Epithelial cell of esophagus (primary cell): ENCODE measurements at places on chromosomes 4 and X.

DNA sequence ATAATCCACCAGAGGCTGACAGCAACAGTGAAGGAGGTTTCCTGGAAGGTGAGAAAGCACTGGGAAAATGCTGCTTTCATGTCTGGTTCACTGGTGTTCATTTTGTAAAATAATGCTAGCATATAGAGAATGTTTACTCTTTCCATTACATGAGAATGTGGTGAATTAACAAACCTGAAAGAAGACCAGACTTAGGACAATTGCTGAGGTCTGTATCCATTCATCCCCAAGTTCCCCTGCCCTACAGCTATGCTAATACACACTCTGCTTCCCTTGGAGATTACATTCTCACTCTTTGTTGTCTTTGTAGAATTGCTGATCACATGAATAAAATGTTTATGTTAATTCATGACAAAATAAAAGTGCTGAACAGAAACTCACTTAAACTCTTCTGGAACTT, 99.5 kb downstream of the ARHGAP6 start:
- DNase-seq, result no peak

GRCh38 chr4:77044461-77045150, 31.2 kb downstream of the CCNI start:
- peak; percentile 38 for DNase-seq

DNA sequence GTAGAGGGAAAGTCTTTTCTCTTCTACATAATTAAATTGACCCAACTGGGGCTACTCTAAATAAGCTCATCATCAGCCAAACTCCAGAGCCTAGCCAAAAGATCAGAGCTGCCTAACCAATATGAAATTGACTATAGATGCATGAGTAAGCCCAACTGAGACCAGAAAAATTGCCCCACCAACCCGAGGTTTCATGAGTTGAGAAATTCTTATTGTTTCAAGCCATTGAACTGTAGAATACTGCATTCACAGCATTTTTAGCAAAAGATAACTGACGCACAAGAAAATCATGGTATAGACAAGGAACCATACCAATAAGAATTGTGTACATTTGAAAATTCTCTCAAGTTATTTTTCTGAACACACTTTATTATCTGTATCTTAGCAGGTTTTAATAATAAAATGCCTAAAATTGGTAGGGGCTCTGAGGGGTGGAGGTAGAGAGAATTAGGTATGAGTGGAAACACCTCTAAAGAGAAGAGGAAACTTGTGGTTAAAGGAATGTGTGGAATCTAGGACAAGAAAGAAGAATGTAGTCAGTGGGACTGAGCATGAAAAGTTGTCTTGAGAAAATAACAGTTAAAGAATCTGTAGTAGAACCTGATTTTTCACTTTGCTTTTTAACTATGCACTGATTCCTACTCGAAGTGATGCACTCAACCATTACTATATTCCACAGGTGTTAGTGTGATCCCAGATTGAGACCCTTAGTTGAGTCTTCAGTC, 200.9 kb upstream of the PPP1R2C start:
- DNase-seq, result no peak

- DNase-seq, result peak; percentile 10
Measured at GRCh38 chrX:102745857-102746584, 25.5 kb downstream of the GPRASP3 start.

DNA sequence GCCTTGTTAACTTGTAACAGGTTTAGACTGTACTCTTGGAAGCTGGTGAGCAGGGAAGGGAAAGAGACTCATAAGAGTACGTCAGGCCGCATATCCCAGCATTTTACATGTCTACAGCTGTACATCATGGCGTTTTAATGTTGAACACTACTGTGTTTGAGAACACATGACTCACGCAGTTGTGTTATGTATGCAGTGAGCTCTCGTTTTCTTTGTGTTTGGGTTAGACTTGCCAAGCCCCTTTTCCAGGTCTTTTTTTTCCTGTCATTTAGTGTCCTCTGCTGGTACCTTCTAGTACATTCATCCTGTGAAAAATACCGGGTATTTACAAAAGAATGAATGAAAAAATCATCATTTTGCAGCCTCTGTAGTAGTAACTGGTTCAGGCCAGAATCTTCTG, 35.3 kb downstream of the SMS start:
- DNase-seq, result peak; percentile 35

GRCh38 chrX:44228621-44229020, 114.9 kb downstream of the EFHC2 start:
- DNase-seq, result no peak

DNA sequence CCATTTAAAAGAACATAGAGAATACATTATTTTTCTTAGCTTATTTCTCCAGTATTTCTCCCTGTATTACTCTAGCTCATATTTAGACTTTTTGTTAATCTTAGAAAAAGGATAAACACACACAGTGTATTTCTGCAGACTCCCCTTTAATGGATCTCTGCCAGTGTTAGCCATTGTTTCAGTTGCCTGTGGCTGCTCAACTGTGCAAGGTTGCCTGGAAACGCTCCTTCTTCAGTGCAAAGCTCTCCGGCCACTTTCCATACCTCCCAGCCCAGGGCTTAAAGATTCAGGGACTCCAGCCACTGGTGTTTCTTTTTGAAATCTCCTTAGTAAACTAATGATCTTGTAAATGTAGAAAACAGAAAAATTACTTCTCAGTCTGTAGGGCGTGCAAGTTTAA, 104.9 kb downstream of the SLIT2 start:
- no peak for DNase-seq

GRCh38 chrX:3589474-3589873, 124.0 kb downstream of the PRKX start:
- no peak for DNase-seq

DNA sequence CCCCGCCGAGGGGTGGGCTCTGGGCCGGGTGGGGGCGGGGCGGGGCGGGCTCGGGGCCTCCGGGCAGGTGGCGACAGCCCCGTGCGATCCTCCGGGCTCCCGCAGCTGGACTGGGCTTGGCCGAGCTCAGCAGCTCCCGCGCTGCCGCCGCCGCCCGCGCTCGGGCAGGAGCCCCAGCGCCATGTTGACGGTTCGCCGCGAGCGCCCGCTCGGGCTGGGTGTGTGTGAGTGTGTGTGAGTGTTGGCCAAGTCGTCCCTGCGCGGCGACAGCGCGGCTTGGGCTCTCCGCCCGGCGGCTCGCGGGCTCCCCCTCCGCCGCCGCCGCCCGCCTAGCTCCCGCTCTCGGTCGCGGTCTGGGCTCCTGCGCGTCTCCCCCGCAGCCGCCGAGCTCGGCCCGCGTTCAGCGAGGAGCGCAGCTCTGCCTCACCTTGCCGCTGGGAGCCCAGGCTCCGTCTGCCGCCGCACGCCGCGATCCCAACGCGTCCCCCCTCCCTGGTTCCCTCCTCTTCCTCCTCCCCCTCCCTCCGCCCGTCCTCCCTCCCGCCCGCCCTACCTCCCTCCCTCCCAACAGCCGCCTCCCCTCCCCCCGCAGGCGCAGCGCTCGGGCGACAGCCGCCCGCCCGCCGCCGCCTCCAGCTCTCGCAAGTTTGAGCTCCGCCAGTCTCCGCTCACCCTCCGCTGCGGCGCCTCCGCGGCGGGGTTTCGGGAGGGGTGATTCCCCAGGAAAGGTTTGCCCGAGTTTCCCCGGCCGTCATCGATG, at the start of gene BCOR:
Gene BCOR (minus strand): TSS at position 455 of the 760 bp plus-strand sequence. CDS start 20,029 bp downstream, outside the sequence.
- DNase-seq, result peak; percentile 71

DNA sequence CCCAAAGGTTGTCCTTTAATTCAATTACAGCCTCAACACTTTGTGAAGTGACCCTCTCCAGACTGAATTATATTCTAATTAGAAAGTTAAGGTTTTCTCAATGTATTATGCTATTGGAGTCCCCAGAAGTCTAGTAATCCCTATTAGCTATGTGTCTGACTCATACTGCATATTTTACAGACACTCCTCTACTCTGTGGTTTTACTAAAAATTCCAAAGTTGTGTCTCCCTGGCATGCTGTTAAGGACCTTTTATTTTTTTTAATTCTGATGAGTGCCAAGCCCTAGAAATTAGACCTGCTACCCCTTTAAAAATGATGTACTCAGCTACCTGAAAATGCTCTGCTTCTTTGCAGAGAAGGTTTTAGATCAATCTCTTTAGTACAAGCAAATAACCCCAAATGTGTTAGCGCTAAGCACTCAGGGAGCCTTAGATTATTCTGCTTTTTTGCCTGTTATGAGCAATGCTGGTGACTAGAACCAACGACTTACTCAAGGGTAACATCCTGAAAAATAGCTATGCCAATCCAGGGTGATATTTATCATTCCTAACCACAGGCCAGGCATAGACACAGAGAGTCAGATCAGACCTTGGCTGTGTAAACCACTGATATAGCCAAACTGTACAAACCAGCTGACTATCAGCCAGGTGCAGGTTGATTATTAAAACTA, 26.1 kb upstream of the CXCL13 start:
- peak; percentile 89 for DNase-seq

GRCh38 chrX:145002771-145003170, 244.5 kb upstream of the SPANXN1 start:
- DNase-seq, result no peak

DNA sequence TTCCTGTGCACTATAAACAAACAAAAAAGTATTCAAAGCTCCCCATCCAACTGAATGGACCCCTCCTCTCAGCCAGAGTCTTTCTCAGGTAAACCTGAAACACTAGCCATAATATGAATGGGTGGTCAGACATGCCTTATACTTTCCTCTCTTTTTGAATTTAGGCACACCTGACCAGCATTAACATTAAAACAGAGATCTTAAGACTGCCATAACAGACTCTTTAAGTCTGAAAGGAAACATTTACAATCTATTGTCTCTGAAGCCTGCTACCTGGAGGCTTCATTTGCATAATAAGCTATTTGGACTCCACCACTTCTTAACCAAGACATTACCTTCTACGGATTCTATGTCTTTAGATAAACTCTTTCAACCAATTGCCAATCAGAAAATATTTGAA, 56.9 kb upstream of the SPIN4 start:
- no peak for DNase-seq

DNA sequence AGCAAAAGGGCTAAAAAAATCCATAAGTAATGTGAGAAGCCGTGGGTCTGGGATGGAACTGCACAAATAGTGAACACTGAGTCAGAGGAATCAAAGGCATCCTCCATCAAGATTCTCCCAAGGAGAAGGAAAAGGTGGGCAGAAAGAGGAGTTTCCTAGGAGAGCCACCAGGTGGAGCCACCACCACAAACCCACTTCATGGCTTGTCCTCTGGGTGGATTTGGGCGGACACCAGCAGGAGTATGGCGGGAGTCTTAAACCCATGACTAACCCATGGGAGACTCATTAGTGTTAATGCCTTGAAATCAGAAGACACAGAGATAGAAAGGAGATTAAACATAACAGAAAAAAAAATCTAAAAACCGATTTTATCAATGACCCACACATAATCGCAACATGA, 147.7 kb downstream of the SH3KBP1 start:
- DNase-seq, result peak; percentile 71

DNA sequence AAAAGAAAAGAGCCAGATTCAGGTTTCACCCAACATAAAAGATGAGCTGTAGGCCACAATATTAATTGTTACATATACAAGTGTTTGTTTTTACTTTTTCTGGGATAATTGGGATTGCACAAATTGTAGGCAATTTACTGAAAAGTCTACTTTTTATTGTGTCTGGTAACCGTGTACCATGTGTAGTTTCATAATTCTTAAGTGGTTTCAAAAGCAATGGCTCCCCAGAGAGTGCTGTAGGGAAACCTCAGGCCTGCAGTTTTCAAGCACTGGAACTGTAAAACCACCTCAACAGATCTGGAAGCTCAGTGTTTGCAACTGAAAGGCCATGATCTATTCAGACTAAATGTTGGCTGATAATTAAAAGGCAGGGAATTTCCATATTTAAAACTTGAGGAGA, 53.9 kb upstream of the MMAA start:
- no peak for DNase-seq

- DNase-seq, result no peak
Measured at GRCh38 chr4:38805530-38806145, 1.0 kb upstream of the TLR1 start.

DNA sequence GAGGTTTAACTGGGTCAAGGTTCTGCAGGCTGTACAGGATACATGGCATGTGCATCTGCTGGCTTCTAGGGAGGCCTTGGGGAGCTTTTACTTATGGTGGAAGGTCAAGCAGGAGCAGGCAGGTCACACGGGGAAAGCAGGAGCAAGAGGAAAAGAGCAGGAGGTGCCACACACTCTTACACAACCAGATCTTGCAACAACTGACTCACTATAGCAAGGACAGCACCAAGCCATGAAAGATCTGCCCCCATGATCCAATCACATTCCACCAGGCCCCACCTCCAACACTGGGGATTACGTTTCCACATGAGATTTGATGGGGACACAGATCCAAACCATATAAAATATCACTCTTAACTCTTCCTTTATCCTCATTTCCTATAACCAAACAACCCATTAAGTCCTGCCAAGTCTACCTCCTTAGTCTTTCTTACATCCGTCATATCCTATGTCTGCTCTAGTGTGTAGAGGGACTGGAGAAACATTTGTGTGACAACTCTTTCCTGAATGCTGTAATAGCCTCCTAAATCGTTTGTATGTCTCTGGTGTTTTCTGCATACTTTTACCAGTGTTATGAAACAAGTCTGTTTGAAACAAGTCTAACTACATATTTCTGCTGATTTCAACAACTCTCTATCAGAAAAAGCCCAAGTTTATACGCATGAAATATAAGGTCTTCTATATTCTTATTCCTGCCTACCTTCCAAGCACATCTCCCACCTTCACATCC, 8.3 kb upstream of the RAP2C start:
- DNase-seq, result peak; percentile 64

DNA sequence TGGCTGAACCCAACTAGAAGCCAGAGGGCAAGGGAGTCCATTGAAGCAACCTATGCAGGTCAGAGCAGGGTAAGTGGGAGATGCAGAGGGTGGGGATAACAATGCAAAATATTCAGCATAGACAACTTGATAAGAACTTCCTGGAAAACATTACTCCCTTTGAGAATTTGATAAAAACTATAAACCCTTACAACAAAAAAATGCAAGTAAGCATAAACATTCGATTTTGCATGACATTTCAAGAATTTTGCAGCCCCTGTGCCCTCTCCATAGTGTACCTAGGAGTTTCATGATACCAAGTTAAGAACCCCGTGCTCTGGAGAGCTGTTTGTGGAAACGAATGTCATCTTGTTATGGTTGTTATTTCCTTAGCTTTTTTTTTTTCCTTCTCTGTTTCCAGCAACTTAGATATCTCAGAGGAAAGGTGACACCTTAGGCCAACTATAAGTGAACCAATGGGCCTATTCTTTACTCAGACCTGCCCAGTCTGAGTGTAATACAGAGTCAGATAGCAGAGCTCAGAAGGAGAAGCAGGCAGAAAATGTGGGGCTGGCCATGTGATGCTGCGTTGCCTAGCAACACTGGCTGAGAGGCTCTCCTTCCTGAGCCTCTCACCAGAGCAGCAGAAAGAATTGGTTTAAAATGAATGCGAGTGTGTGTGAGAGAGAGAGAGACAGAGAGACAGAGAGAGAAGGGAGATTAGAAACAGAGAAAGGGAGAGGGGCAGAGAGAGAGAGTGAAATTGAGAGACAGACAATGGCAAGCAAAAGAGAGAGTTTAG, 36.7 kb upstream of the GABRQ start:
- DNase-seq, result no peak

GRCh38 chr4:183571350-183571941, 66.6 kb downstream of the ING2 start:
- DNase-seq, result peak; percentile 74

- no peak for DNase-seq
Measured at GRCh38 chr4:11618666-11619282, 190.1 kb upstream of the HS3ST1 start.
